ENCODE measurements at places on chromosomes 2 and 18.

- no peak for DNase-seq
Observed at GRCh38 chr2:16084274-16084673, 143.9 kb downstream of the MYCN start.

DNA sequence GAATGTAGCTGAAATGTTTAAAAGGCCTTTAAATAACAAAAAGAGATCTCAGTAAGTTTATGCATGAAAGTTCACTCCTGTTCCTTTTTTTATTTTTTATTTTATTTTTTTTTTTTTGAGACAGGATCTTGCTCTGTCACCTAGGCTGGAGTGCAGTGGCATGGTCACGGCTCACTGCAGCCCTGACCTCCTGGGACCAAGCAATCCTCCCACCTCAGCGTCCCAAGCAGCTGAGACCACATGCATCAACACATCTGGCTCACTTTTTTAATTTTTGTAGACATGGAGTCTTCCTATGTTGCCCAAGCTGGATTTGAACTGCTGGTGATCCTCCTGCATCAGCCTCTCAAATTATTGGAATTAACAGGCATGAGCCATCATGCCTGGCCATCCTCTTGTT is 84.3 kb downstream of the KANSL1L start:
- DNase-seq: no peak

- DNase-seq: no peak
Observed at GRCh38 chr2:68169308-68169707, 11.6 kb downstream of the PNO1 start.

DNA sequence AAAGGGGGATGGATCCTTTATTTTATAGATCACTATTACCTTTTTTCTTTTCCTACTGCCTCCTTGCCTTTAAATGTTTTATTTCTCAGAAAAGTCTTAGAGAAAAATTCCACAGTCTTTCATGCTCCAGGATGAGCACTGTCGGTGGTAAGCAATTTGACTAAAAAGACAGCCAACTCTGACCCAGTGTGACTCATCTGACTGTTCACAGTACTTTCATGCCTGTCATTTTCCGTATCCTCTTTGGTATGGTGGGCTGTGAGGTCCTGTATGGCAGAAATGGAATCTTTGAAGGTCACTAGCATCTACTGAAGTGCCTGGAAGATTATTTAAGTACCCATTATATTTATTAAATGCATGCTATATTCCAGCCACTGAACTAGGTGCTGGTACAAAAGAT is 2.1 kb upstream of the RFTN2 start:
- DNase-seq: no peak

DNA sequence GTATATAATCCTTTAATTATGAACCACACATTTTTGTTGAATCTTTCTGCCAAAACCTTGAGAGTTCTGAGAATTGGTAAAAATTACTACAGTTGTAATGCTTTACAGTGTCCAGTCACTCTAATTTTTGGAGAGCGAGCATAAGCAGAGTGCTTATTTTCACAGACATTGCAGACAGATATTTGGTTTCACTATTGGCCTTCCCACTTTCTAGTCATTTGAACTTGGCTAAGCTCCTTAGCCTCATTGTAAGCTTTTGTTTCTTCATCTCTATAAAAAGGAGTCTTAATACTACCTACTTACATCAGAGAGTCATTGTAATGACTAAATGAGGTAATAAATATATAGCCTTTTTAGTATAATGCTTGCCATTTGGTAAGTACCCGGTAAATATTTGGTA is 80.4 kb downstream of the LCLAT1 start:
- DNase-seq: no peak

- no peak for DNase-seq
Observed at GRCh38 chr2:23549051-23549450, 164.1 kb downstream of the KLHL29 start.

All from activated CD4-positive, alpha-beta memory T cell treated with anti-CD3 and anti-CD28 coated beads for 36 hours (primary cell).